ENCODE measurements at places on chromosomes 2 and 18.

DNA sequence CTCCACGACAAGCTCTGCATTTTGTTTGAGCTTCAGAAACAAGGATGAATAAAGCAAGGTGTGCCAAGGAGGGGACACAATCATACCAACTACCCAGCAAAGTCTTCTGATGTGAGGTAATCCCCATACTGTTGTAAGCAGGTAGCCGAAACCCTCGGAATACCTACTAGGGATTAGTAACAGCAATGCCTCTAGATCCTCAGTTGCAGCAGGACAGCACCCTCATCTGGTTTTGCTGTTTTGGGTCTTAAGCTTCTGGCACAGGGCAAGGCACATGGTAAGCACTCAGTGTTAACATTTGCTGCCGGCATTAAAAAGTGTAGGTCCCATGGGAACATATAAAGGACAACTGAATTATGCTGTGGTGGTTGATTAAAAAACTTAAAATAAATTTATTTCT lies 16.0 kb upstream of the LINC00305 start:
- no peak for DNase-seq

DNA sequence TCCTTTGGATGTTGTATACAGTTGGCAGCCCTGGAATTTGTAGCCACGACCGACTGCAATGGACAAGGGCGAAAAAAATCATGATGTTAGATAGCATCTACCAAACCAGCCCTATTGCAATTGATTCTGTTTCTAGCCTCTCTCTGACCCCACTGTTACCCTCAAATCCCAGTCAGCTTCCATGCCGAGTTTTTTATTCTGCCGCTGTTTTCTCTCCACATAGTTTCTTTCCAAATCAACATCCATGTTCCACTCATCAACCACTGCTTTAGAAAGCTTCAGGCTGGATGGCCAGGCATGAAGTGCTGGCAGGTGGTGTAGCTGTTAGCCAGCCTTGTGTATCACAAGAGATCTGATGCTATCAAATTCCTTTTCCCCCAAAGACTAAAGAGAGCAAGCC lies 272.8 kb downstream of the FIGN start:
- DNase-seq = no peak

- no peak for DNase-seq
Measured at GRCh38 chr2:72010647-72011369, 136.9 kb downstream of the CYP26B1 start.

DNA sequence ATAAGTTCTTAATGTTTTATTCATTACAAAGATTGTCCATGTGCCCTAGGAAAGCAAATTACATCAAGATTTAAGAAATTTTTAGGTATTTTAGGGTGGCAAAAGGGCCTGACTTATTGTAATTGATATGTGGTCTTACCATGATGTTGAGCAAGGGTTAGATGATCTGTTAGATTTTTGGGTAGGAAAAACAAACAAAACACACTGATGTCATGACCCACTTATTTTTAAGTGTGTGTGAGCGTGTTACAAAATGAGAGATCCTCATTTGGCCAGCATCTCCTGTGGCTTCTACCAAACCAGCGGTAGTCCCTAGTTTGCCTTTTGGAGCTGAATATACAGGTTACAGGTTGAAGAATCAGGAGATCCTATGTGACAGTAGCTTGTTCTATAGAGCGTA lies 89.8 kb upstream of the ITGB6 start:
- no peak for DNase-seq

DNA sequence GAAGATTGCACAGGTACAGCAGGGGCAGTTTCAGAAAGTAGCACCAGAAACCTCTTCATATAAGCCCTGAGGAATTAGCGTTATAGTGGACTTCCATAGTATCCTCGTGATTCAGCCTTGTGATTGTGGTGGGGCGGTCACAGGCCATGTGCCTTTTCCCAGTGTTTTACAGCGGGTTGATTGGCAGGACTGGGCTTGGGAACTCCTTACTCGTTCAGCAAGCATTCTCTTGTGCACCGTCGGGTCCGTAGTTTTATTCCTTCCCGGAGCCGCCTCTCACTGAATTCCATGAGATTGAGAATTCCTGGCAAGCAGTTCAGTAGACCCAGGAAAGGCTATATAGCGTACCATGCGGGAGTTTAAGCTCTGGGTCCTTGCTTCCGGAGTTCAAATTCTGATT lies 5.2 kb downstream of the COPS8 start:
- no peak for DNase-seq

DNA sequence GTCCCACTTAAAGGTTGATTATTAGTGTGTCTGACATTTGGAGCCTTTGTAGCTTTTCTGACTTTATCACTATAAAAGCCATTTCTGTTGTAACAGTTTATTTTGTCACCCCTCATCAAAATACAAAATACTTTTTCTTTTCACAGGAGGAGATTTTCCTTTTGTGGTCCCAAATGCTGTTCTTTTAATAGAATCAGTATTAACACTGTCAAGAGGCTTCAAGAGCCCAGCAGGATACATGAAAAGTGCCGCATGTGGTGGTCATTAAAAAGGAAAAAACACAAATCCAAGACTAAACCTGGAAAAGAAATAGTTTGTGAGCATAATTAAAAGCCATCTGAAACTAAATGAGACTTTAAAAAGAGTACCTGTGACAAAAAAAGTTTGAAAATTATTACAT lies 515.7 kb downstream of the DCDC2C start:
- DNase-seq = no peak

DNA sequence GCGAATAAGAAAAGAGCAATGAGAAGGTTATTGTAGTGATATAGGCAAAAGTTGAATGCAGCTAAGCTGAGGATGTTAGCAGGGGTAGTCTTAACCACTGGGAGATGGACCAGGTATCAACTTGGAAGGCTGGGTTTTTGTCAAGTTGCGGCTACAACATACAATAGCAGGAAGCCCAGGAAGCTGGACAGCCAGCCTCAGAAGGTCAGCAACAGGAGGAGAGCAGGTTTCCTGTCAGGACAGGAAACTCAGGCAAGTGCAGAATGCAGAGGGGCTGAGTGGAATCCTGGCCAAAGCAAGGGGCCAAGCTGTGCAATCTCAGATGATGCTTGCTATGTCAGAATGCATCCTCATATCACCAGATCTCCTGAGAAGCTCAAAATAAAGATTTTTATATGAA lies 530.0 kb upstream of the ID2 start:
- DNase-seq = no peak

- no peak for DNase-seq
Measured at GRCh38 chr18:34084635-34085034, 140.1 kb downstream of the NOL4 start.

- no peak for DNase-seq
Measured at GRCh38 chr2:205731583-205731981, 49.3 kb downstream of the NRP2 start.

DNA sequence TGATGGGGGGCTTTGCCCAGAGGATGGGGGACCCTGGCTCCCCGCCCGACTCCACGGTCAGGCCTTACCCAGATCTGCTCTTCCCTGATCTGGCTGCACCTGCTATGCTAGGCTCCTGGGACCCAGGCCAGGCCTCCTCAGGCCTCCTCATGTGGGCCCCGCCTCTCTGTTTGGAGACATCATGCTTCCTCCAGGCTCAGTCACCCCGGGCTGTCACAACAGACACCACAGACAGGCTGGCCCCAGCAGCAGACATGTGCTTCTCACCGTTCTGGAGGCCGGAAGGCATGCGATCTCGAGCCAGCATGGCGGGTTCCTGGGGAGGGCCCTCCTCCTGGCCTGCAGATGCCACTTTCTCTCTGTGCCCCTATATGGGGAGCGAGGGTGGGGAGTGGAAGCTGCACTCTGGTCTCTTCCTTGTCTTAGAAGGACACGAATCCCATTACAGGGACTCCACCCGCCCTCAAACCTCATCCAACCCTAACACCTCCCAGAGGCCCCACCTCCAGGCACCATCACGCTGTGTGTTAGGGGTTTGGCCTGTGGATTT lies 10.8 kb upstream of the NEU4 start:
- DNase-seq = no peak

DNA sequence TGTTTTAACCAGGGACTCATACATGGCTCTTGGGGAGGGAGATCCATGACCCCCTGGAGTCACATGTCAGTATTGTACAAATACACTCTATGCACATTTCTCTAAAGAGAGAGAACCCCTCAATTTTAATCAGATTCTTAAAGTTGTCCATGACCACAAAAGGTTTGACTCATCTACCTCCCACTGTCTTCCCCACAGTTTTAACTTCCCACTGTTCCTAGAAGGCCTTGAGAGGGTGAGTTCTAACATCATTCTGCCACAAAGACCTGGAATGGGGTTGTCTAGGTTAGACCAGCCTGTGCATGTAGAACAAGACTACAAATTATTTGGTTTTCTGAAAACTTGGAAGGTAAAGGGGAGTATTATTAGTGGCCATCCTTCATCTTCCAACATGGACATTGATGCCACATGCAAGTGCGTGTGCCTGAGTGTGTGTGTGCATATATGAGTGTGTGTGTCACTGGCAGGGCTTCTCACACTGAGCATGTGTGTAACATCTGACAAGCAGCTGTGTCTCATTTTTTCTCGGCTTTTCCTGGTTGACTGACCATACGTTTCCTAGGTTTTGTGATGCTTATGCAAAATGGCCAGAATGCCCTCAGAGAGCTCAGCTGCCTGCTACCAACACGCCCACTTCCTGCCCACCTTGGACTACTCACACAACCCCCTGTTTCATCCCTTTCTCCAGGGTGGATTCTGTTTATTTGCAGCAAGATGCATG lies 94.6 kb upstream of the LGALSL start:
- no peak for DNase-seq

DNA sequence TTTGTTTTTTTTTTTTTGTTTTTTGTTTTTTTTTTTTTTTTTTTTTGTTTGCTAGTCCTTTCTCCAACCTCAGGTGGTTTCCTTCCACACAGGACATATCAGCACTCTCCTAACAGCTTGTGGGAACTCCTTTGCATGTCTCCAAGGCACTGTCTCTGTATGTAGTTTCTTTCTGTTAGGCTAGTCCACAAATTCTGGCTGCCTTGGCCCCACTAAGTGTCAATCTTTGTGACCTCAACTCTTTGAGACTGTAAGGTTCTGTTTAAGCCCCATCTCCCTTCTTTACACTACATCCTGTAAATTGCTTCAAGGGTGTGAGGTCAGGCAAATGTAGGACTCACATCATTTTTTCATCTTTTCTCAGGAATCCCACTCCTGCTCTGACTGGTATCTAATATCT lies 85.1 kb downstream of the NCOA1 start:
- DNase-seq = no peak

DNA sequence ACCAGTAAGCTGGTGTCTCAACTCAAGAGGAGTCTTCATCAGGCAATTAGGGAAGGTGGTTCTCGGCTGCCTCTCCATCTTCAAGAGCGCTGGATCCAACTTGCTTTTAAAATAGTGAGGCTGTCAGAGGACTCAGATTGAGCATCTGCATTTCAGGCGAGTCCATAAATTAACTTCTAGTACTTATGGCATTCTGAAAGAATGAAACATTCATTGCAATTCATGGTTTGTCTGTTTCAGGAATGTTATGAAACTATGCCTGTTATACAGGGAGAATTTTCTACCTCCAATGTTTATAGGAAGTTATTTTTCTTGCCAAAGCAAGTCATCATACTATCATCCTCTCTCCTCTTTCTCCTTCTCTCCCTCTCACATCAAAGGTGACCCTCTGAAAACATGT lies 883.2 kb downstream of the SLC4A3 start:
- DNase-seq = no peak

- DNase-seq = no peak
Measured at GRCh38 chr18:51498085-51498855, 300.8 kb upstream of the MEX3C start.

DNA sequence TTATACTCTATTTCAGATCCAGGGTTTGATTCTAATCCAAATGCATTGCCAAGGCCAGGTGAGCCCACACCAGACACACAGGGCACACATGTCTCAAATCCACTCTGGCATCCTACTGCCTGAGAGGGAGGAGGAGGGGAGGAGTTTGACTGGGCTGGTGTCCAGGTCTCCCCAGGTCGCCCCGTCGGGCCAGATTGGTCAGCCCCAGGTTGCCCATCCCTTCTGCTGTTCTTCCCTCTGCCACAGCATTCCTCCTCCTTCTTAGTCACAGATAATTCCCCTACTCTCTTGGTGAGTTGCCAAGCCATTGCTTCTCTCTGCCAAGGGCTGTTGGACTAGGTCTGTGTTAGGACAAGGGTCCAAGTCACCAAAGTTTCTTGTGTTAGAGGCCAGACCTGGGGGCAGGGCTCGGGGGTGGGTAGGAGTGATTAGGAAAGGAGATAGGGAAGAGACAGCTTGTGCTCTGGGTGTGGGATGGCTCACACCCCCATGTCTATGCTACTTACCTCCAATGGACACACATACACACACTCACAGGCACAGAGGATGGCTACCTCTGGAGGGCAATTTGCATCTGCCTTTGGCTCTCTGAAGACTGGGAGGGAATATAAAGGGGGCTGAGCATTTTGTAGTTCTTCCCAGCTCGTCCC lies 2.5 kb upstream of the EGR4 start:
- no peak for DNase-seq

GRCh38 chr2:220562375-220563140 lies 935.1 kb downstream of the SLC4A3 start:
- DNase-seq = no peak

- DNase-seq = peak; percentile 82
Measured at GRCh38 chr18:11387880-11388279, 221.5 kb upstream of the SLC35G4 start.

GRCh38 chr2:69168950-69169654 lies 156.1 kb downstream of the ANTXR1 start:
- no peak for DNase-seq

DNA sequence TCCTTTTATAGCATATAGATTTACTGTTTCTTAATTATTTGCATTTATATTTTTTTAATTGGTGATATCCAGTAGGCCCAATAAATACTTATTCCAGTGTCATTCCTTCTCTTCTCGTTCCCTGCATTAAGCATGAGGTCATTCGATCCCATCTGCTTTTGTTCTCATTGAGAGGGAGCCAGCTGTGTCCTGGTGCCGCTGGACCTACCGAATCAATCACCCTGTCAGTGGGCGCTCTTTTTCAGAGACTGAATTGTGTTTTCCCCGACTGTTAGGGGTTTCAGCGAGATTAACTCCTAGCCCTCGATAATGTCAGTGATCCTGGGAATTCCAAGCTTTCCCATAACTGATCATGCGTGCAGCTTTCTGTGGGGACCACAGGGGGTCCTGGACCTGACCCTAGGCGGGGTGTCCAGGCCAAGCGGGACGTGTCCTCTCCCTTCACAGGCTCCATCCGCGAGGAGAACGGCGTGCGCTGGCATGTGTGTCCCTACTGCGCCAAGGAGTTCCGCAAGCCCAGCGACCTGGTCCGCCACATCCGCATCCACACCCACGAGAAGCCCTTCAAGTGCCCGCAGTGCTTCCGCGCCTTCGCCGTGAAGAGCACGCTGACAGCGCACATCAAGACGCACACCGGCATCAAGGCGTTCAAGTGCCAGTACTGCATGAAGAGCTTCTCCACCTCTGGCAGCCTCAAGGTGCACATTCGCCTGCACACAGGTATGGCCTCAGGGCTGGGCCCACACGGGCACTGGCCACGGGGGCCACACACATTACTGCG lies 72.4 kb downstream of the ZNF236 start:
- no peak for DNase-seq

DNA sequence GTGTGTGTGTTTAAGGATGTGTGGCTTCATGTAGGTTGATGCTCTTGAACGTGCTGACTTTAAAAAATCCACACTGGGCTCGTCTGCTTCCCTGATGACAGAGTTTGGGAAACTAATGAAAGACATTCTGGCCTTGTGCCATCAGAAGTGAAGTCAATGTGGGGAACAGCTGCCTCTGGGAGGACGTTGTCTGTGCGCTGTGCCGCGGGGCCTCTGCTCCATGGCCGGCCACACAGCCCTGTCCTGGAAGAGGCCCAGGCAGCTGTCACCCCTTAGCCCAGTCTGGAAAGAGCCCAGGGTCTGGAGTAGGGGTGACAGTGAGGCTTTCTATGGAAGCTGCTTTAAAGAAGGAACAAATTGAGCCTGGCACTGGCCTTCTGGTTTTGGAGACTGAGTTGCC lies 155.8 kb downstream of the SH3RF3 start:
- DNase-seq = peak; percentile 78

Data from adrenal gland (tissue), 19 donors.